ENCODE measurements at places on chromosomes 6 and 20.

GRCh38 chr6:22036275-22036674, 260.6 kb downstream of the PRL start:
- peak overlapping the region; percentile 97 for H3K27ac ChIP-seq
- DNase-seq: peak; percentile 97
- H3K27me3 ChIP-seq: no peaks in the 10 kb centered on the region
- no peak overlapping the region for H3K4me3 ChIP-seq

- H3K4me1 ChIP-seq: peaks cover 19% of the 10 kb centered on the region
- DNase-seq: peak; percentile 95
- no peaks in the 10 kb centered on the region for H3K27me3 ChIP-seq
Observed at GRCh38 chr6:25215881-25216280, 63.3 kb upstream of the CARMIL1 start.

- no peaks in the 10 kb centered on the region for H3K36me3 ChIP-seq
- peak overlapping the region; percentile 84 for H3K27ac ChIP-seq
- H3K4me1 ChIP-seq: no peaks in the 10 kb centered on the region
- no peaks in the 10 kb centered on the region for H3K27me3 ChIP-seq
- DNase-seq: peak; percentile 42
Observed at GRCh38 chr6:160992061-160992979, 751 bp downstream of the MAP3K4 start.

- DNase-seq: peak; percentile 81
- H3K4me3 ChIP-seq: no peak overlapping the region
- no peaks in the 10 kb centered on the region for H3K4me1 ChIP-seq
- H3K36me3 ChIP-seq: peaks cover 18% of the 10 kb centered on the region
- no peaks in the 10 kb centered on the region for H3K27me3 ChIP-seq
Observed at GRCh38 chr6:10626154-10626741, 68.2 kb downstream of the C6orf52 start.

DNA sequence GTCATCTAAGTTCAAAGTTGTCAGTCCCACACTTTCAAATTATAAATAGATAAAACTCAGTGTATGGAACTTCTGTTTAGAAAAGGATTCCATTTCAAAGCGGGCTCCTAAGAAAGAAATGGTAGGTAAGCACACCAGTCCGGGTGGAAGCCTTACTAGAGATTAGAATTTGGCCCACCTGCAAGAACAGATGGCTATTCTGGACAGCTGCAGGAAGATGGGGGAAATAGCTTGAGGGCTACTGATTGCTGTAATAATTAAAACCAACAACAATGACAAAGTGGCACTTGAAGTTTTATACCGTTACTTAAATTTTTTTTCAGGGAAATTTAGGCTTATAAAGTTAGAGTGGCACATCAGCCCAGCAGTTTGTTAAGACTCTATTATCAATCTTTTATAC, 83.3 kb downstream of the HIVEP2 start:
- no peaks in the 10 kb centered on the region for H3K27me3 ChIP-seq
- no peak overlapping the region for H3K27ac ChIP-seq
- DNase-seq: peak; percentile 68
- H3K4me1 ChIP-seq: peaks cover 2% of the 10 kb centered on the region
- H3K4me3 ChIP-seq: no peak overlapping the region

GRCh38 chr6:124536842-124537191, 425.4 kb upstream of the RNF217 start:
- no peaks in the 10 kb centered on the region for H3K36me3 ChIP-seq
- H3K27me3 ChIP-seq: no peaks in the 10 kb centered on the region
- no peak overlapping the region for H3K27ac ChIP-seq
- H3K4me1 ChIP-seq: no peaks in the 10 kb centered on the region
- H3K4me3 ChIP-seq: no peak overlapping the region

- no peak overlapping the region for H3K4me3 ChIP-seq
- H3K4me1 ChIP-seq: peaks cover 6% of the 10 kb centered on the region
- H3K27me3 ChIP-seq: no peaks in the 10 kb centered on the region
- H3K27ac ChIP-seq: no peak overlapping the region
- no peak for DNase-seq
Observed at GRCh38 chr6:148760568-148761526, 14.0 kb downstream of the UST start.

DNA sequence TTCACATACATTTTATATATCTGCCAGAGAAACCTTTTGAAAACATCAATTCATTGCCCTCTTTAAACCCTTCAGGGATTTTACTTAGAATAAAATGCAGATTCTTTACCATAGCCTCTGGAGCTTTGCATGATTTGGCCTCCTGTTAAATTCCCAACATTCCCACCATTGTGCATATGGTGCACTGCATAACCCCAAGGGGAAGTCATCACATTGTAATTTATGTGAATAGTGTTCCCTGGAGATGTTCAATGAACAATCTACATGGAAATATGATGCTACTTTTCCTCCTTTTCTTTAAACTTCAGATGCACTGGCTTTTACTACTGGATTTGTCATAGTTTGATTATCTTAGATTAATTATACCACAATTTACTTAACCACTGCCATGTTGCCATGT, 94.7 kb downstream of the PHF3 start:
- no peak overlapping the region for H3K27ac ChIP-seq
- no peak for DNase-seq
- H3K36me3 ChIP-seq: no peaks in the 10 kb centered on the region
- no peak overlapping the region for H3K4me3 ChIP-seq
- no peaks in the 10 kb centered on the region for H3K27me3 ChIP-seq

- H3K27me3 ChIP-seq: no peaks in the 10 kb centered on the region
- no peaks in the 10 kb centered on the region for H3K36me3 ChIP-seq
- no peak overlapping the region for H3K4me3 ChIP-seq
- H3K27ac ChIP-seq: no peak overlapping the region
Observed at GRCh38 chr6:40509086-40509485, 78.1 kb downstream of the LRFN2 start.

- H3K4me1 ChIP-seq: no peaks in the 10 kb centered on the region
- no peak overlapping the region for H3K4me3 ChIP-seq
- no peaks in the 10 kb centered on the region for H3K27me3 ChIP-seq
- no peaks in the 10 kb centered on the region for H3K36me3 ChIP-seq
- DNase-seq: no peak
Observed at GRCh38 chr20:12965212-12965869, 43.4 kb upstream of the SPTLC3 start.

GRCh38 chr6:88179692-88180091, 13.5 kb upstream of the CNR1 start:
- no peak overlapping the region for H3K27ac ChIP-seq
- no peaks in the 10 kb centered on the region for H3K4me1 ChIP-seq
- no peaks in the 10 kb centered on the region for H3K36me3 ChIP-seq
- H3K4me3 ChIP-seq: no peak overlapping the region
- no peaks in the 10 kb centered on the region for H3K27me3 ChIP-seq

GRCh38 chr20:18007534-18008292, 38.9 kb downstream of the MGME1 start:
- H3K4me3 ChIP-seq: no peak overlapping the region
- H3K4me1 ChIP-seq: peaks cover 21% of the 10 kb centered on the region
- DNase-seq: no peak
- H3K27me3 ChIP-seq: no peaks in the 10 kb centered on the region
- no peak overlapping the region for H3K27ac ChIP-seq

- H3K27ac ChIP-seq: no peak overlapping the region
- DNase-seq: no peak
- peaks cover 50% of the 10 kb centered on the region for H3K36me3 ChIP-seq
- no peak overlapping the region for H3K4me3 ChIP-seq
- H3K4me1 ChIP-seq: no peaks in the 10 kb centered on the region
Observed at GRCh38 chr20:47225458-47225857, 131.0 kb downstream of the ZMYND8 start.

Data from trophoblast cell (in vitro differentiated cells and primary cell).